ENCODE measurements at places on chromosomes 7 and 10.

GRCh38 chr7:92557808-92558362, 29.3 kb downstream of the RBM48 start:
- no peak for DNase-seq

- no peak for DNase-seq
Measured at GRCh38 chr7:6286486-6286885, 14.1 kb upstream of the CYTH3 start.

DNA sequence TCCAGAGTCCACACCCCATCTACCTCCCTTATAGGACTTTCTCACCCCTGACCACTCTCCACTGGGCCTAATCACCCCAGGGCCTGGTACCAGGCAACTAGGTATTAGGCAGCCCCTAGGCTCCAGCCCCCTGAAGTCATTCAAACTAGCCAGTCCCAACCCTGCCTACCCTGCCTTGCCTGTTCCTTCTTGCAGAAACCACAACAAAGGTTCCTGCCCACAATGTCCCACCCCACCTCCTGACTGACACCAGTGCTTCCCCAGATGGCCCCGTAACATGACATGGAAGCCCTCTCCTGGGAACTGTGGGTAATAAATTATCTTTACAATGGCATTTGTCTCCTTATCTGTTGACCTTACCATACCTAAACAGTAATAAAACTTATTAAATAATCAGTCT, 100.6 kb upstream of the PDE1C start:
- DNase-seq, result no peak

GRCh38 chr10:121593281-121594075, 4.8 kb downstream of the FGFR2 start:
- DNase-seq, result no peak

- DNase-seq, result no peak
Measured at GRCh38 chr7:2044311-2044882, 188.3 kb downstream of the MAD1L1 start.

- peak; percentile 16 for DNase-seq
Measured at GRCh38 chr7:82740246-82740848, 296.8 kb upstream of the CACNA2D1 start.

- no peak for DNase-seq
Measured at GRCh38 chr10:94366382-94366781, 3.6 kb upstream of the NOC3L start.

DNA sequence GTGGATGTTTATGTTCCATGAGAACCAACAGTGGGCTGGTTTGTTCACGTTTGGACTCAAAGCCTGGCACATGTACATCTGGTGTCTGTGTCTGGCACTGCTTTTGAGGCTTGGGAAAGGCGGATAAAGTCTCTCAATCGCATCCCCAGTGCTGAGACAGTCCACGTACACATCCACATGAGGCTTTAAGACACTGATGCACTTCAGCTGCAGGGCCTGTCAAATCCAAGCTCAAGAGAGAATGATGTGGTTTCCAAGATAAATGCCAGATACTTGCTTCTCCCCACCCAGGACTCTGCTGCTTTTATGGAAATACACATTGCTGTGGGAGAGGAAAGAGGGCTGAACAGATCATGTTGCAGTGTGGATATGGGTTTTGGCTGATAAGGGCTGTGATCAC, 178.4 kb downstream of the ADARB2 start:
- no peak for DNase-seq

GRCh38 chr10:62062028-62062427, 160.5 kb downstream of the ARID5B start:
- DNase-seq, result no peak

- DNase-seq, result no peak
Measured at GRCh38 chr7:6502886-6503285, 48.4 kb downstream of the GRID2IP start.
